Pancreas (tissue), 10 donors: ENCODE measurements at places on chromosomes 6 and 20.

- no peaks in the 10 kb centered on the region for H3K36me3 ChIP-seq
- DNase-seq: no peak
- no peak overlapping the region for H3K4me3 ChIP-seq
- H3K27me3 ChIP-seq: no peaks in the 10 kb centered on the region
- H3K27ac ChIP-seq: peak overlapping the region; percentile 68
- peaks cover 53% of the 10 kb centered on the region for H3K4me1 ChIP-seq
Measured at GRCh38 chr6:108677357-108677756, 116.6 kb downstream of the FOXO3 start.

DNA sequence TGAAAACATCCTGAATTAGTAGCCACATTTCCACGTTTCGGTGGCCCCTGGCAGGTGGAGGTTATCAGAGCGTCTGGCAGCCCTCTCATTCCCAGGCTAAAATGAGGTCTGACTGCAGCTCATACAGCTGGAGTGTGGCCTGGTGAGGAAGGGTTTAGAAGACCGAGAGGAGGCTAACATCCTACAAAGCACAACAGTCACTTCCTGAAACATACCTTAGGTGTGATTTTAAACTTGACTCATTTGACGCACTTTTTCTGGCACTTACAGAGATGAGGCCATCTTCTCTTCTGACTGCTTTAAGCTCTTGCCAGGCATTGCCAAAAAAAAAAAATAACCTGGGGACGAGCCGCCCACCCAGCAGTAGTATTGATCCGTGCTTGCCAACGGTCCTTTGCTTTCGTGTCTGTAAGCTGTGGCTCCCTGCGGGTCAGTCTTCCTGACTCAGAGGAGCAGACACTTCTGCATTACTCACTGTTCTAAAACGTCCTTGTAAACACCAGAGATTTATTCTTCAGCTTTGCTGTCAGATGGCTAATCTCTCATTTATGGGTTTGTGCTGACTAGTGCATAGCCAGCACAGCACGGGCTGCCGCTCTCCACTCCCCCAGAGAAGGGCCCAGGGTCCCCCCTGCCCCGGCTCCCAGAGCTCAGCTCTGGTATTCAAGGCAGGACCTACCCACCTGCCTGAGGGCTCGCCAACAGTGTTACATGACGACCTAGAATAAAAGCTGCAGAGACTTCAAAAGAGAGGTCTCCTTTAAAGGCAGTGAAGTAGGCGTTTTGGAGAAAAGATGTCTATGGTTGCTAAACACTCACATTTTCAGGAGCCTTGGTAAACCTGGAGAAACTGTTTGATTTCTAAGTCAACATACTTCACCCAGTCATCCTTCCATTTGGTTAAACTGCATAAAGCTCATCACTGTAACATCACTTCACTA, 78.5 kb upstream of the FRMD1 start:
- H3K36me3 ChIP-seq: no peaks in the 10 kb centered on the region
- H3K27ac ChIP-seq: no peak overlapping the region
- no peak for DNase-seq
- no peak overlapping the region for H3K4me3 ChIP-seq
- no peaks in the 10 kb centered on the region for H3K27me3 ChIP-seq

DNA sequence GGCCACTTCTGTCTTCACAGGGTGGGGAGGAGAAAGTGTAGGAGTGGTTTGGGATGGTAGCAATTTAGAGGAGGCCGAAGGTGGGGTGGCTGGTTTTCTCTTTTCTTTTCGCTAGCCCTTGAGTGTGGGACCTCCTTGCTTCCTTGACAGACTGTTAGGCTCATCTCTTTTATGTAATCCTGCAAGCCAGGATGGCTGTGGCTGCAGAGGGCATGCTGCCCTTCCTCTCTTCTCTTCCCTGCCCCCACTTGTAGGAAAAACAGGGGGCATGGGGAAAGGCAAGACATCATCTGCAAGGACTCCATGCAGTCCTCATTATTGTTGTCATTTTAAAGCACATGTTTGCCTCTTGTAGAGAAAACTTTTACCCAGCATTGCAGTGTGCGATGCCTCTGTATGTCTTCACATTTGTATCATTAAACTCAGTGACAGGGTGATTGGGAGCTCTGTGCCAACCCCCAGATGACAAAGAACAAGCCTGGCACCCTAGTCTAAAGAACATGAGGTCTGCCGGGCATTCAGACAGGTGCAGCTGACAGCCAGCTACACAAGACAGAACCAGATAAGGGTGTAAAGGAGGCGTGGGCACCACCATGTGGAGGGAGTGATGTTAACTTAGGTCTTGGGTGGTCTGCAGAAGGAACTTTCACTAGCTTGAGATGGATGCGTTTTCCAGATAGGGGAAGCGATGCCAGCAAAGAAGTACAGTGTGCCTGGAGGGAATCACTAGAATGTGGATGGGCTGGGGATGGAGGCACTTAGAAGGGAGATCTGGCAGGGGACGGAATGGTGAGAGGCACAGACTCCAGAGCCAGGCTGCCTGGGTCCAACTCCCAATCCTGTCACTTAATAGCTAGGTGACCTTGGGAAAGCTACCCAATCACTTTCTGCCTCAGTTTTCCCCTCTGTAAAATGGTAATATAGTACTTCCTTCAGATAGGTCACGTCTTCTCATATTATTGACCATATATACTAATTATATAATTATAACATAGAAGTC, 207.6 kb downstream of the TBC1D7 start:
- no peak overlapping the region for H3K4me3 ChIP-seq
- no peaks in the 10 kb centered on the region for H3K36me3 ChIP-seq
- no peak overlapping the region for H3K27ac ChIP-seq
- H3K27me3 ChIP-seq: no peaks in the 10 kb centered on the region

DNA sequence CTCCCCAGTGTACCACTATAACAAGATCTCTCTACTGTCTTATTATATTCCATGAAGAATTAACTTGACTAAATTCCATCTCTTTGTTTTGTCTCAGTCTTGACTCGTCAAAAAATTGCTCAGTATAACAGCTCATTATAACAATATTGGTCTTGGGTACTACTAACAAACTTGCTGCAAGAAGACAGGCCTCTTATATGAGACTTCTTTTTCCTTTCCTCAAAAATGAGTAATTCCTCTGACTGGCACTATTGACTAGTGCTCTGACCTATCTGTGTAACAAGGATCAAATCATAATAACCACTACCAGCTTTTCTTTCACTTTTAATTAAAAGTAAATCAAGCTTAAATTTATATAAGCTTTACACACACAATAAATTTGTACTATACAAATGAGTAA, 91.3 kb upstream of the THEMIS start:
- DNase-seq: no peak
- H3K27ac ChIP-seq: no peak overlapping the region
- H3K27me3 ChIP-seq: no peaks in the 10 kb centered on the region
- H3K4me1 ChIP-seq: no peaks in the 10 kb centered on the region
- H3K36me3 ChIP-seq: no peaks in the 10 kb centered on the region
- H3K4me3 ChIP-seq: no peak overlapping the region

DNA sequence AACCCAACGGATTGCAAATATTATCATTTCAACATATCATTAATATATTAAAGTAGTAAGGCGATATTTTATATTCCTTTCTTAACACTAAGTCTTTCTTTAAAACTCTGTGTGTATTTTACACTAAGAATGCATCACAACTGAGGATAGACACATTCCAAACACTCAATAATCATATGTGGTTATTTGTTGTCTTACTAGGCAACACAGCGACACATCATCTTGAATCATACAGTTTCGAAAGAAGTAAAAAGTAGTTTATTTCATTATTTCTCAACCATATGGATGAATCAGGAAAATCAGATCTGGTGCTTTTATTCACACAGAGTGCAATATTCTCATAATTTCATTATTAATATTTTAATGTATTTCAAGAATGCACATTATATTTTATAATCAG, 662.4 kb downstream of the EPHA7 start:
- no peaks in the 10 kb centered on the region for H3K4me1 ChIP-seq
- no peaks in the 10 kb centered on the region for H3K27me3 ChIP-seq
- no peak for DNase-seq
- no peak overlapping the region for H3K27ac ChIP-seq
- H3K36me3 ChIP-seq: no peaks in the 10 kb centered on the region
- H3K4me3 ChIP-seq: no peak overlapping the region

GRCh38 chr6:71299541-71300470, 11.2 kb downstream of the OGFRL1 start:
- H3K27ac ChIP-seq: no peak overlapping the region
- no peak for DNase-seq
- no peaks in the 10 kb centered on the region for H3K4me1 ChIP-seq
- H3K36me3 ChIP-seq: no peaks in the 10 kb centered on the region

DNA sequence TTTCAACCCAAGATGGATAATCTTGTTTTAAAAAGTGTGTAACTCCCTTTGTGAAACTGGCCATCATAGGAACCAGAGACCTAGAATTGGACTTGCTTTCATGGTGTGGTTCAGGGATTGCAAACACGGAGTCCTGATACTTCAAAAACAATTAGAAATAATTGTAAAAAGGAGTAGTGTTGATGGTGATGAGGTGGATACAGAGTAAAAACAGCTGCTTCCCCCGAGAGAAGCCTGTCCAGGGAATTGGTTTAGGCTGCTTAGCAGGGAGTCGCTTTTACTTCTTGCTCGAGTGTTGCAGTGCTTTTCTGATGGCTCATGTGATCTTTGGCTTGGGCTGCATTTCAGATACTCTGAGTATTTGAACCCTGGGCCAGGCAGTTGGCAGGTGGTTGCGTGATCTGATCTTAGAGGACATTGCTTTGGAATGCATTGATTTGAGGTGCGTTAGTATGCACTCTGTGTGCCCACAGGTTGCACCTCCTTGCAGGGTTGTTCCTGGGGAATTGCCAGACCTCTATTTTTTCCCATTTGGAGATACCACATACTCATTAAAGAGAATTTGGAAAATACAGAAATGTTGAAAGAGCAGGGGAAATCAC, 19.5 kb downstream of the KIF3B start:
- no peaks in the 10 kb centered on the region for H3K36me3 ChIP-seq
- no peaks in the 10 kb centered on the region for H3K27me3 ChIP-seq
- peak overlapping the region; percentile 19 for H3K27ac ChIP-seq
- no peak for DNase-seq
